NCI-H1694 treated with DMSO at 0.1 percent for 48 hours (cell line): ENCODE measurements at places on chromosomes 16 and 17.

DNA sequence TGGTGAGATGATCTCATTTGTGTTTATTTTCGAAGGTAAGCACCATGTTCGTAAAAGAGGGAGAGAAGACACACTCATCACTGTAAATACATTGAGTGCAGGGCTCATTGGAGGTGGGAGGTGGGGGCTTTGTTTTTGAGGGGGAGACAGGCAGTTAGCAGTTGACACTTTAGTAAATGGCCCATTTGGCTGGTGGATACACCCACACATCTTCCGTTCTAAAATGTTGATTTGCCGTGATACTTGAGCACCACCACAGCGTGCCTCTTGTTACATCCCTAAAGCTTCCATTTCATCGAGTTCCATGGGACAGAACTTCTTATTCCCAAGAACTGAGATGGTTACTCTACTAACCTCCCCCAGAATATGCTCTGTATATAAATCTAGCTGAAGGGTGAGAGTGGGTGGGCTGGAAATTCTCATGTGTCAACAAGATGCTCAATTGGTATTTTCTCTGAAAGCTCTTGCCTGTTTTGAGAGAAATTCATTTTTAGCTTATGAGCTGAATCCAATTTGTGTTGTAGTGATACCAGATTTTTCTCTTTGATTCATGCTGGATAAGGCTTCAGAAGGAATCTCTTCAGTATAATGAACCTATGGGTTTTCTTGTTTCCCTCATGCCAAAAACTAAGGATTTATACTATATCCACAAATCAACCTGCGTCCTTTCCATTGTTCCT is 314.3 kb downstream of the RBFOX1 start:
- DNase-seq = no peak

DNA sequence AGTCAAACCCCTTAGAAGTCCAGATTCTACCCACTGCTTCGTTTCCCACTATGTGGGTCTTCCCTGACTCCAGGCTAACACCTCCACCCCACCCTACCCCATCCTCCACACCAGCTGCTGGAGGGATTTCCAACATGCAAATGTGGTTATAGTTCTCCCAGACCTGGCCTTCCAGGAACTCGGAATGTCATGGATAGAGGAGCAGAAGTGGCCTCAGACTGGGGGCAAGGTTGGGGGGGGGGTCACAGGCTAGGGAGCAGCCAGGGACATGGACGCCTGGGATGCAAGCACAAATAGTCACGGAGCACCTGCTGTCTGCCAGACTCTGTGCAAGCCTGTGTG is 2.0 kb downstream of the CAMKK1 start:
- DNase-seq = no peak

DNA sequence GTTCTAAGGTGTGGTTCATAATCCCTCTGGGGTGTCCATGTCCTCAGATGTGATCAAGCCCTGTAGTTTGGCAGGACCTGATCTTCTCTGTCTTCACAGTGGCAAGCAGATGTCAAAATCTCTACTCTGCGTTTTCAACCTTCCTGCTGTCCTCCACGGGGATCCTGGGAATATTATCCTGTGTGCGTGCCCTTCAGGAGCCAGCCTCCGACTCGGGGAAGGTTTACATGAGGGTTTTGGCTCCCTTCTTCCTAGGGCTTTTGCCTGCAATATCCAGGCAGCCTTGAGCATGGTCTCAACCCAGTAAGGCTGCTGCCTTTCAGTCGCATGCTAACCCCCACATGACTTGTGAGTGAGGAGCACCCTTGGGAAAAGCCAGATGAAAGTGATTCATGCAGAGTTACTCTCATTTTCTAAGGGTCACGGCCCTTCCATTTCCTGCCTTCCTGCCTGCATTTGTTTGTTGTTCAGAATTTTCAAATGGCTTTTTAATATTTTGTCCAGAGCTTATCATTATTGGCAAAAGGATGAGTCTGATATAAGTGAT is 202.2 kb upstream of the CHMP6 start:
- no peak for DNase-seq

DNA sequence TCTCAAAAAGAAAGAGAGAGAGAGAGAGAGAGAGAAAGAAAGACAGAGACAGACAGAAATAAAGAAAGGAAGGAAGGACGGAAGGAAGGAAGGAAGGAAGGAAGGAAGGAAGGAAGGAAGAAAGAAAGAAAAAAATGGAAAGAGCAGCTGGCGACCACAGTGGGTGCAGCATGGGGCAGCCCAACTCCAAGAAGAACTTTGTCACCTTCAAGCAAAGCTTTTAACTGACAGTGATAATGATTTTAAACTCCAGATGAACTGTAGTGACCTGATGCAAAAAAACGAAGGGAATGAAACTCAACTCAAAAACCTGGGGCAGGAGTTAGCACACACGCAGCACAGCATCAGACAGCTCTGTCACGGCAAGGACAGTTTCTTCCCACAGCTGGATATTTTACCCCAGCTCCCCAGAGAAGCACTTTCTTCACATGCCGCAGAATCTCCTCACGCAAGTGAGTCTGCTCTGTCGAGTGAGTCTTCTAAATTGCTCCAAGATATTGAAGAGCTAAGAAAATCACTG is 5.0 kb upstream of the ARHGAP17 start:
- no peak for DNase-seq

DNA sequence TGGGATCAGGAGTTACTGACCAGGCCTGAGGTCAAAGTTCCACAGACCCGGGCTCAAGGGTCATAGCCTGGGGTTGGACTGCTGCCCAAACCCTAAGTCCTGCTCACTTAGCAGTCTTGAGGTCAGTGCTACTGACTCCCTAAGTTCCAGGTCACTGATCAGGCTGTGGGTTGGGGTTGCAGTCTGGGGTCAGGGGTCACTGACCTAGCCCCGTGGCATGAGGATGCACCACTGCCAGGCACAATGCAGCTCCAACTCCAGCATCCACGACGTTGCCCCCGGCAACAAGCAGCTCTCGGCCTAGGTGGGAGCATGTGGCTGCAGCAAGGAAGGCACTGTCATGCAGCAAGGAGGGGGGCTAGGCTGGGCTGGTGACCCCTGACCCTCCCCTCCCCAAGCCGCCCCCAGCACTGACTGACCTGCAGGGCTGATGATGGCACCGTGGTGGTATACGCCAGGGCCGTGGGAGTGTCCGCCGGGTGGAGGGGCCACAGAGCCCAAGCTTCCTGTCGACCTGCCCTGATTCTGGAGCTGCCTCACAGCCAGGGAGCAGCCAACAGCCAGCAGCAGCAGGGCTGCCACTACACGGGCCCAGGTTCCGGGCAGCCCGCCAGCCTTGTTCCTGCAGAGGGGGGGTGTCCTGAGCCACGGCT is 1.1 kb downstream of the GGT6 start:
- DNase-seq = peak; percentile 24

DNA sequence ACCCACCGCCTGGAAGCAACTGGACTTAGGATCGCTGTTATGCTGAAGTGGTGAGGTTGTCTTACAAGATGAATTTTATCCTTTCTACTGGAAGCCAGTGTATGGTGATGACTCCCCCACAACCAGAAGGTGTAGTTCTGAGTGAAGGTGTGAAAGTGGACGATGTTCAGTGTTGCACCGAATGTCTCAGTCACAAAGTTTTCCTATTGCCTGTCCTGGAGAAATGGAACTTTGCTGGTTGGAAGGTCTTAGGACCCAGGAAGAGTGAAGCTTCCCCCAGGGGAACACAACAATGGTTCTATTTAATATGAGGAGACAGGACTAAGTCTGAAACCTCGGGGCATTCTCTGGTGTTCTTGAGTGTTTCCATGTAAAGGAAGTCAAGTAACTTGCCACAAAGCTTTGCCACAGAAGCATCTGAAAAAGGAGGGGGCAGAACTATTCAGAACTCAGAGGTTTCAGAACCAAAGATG is 44.2 kb downstream of the USP22 start:
- DNase-seq = no peak

GRCh38 chr17:74610108-74610507 is 13.4 kb downstream of the CD300E start:
- DNase-seq = no peak

GRCh38 chr17:45334701-45335677 is 18.2 kb upstream of the MAP3K14 start:
- no peak for DNase-seq

- DNase-seq = no peak
Observed at GRCh38 chr17:82718986-82719685, 2.6 kb downstream of the FN3KRP start.

- no peak for DNase-seq
Observed at GRCh38 chr16:77674888-77675287, 47.4 kb upstream of the NUDT7 start.

DNA sequence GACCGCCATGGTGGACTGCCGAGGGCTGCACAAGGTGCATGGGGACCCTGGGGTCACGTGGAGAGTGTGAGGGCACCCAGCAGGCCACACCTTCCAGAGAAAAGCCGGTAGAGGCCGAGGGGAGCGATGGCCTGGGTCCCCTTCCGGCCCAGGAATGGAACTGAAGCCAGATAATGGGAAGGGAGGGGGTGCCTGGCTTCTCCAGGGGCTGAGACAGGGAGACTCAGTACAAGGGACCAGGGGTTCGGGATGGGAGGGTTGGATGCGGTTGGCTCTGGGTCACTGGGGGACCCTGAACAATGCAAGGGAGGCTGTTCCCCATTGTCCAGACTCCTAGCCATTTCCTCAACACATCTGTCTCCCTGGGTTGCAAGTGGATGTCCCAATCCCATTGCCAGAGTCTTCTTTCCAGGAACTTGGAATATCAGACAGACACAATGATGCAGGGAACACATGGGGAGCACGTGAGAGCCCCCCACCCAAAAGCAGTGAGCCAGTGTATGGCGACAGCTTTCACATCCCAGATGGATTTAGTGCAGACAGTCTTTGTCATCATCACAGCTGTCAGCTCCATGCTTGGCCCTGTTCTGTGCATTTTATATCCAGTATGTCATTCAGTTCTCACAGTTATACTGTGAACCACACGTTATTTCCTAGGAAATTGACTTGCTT is 23.6 kb upstream of the DNAI2 start:
- peak; percentile 59 for DNase-seq

DNA sequence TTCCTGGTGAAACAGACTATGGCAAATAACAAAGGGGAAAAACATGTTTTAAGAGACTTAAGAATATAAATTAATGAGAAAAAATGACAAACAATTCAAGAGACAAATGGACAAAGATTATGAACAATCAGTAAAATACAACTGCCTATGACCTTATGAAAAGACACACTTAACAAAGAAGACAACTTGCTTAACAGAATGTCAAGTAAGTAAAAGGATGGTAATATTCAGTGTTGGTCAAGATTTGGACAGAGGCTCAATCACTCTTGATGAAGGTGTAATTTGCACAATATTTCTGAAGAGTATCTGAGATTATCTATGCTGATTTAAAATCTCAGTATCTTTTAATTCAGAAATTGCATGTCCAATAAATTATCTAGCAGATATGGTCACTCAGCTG is 34.4 kb downstream of the CREBBP start:
- DNase-seq = no peak

DNA sequence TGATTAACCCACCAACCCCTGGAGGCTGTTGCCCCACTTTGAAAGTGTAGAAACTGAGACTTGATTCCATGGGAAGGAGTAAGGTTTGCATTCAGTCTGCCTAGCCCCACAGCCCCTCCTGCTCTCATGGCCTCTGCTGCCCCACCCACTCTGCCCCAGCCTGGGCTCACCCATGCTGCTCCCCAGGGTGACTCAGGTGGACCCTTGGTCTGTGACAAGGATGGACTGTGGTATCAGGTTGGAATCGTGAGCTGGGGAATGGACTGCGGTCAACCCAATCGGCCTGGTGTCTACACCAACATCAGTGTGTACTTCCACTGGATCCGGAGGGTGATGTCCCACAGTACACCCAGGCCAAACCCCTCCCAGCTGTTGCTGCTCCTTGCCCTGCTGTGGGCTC is 6.5 kb downstream of the PRSS41 start:
- DNase-seq = no peak

DNA sequence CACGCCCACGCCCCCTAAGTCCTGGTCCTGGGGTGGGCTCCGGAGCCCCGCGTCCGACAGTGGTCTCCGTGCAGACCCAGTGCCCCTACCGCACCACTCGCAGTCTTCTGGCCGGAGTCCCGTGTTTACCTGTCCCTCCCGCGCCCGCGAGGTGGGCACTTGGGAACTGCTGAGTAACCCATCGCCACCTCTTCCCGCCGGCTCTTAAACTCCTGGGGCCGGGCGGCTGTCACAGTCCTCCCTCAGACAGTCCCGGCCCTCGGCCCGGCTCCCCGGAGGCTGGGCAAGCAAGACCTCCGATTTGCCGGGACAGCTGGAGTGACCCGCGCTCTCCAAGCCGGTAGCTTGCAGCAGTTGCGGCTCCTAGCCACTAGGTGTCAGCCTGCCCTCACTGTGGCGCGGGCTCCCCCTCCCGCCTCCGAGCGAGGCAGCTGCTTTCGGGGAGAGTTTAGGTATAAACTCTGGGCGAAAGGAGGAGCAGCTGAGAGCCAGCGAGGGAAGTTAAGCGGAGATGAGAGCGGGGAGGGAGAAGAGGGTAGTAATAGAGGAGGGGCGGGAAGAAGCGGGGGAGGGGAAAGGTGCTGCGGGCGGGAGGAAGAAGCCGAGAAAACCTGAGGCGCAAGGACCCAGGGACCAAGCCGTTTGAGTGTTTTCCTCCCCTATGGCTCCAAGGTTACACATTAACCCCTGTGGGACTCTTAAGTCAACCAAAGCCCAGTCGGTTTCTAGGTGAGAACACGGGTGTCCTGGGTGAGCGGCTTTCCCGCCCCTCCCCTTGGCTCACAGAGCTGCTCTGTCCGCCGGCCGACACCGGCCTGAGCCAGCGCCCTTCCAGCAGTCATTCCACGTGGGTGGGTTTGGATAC is 826 bp upstream of the TLCD1 start:
- DNase-seq = peak; percentile 90

GRCh38 chr17:35064516-35065215 is 1.2 kb upstream of the RFFL start:
- no peak for DNase-seq

- DNase-seq = no peak
Observed at GRCh38 chr16:23930791-23931190, 95.0 kb downstream of the PRKCB start.

- no peak for DNase-seq
Observed at GRCh38 chr17:52150935-52151334, 7.6 kb downstream of the CA10 start.

DNA sequence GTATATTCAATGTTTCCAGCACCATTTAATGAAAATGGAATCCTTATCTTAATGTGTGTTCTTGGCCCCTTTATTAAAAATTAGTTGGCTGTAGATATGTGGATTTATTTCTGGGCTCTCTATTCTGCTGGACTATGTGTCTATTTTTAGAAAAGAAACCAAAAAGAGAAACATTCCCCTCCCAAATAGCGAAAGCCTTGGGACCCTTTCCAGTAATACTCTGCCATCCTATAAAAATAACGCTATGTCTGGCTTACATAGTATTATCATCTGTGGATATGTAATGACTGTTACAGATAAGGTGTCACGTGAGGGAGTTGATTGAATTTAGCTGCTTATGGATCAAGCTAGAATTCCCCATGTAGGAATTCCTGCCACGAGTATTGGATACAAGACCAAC is 279.3 kb upstream of the KIF2B start:
- DNase-seq = no peak

GRCh38 chr16:628321-629061 is 2.3 kb upstream of the WFIKKN1 start:
- DNase-seq = no peak
